ENCODE measurements at places on chromosomes 13 and 19.

DNA sequence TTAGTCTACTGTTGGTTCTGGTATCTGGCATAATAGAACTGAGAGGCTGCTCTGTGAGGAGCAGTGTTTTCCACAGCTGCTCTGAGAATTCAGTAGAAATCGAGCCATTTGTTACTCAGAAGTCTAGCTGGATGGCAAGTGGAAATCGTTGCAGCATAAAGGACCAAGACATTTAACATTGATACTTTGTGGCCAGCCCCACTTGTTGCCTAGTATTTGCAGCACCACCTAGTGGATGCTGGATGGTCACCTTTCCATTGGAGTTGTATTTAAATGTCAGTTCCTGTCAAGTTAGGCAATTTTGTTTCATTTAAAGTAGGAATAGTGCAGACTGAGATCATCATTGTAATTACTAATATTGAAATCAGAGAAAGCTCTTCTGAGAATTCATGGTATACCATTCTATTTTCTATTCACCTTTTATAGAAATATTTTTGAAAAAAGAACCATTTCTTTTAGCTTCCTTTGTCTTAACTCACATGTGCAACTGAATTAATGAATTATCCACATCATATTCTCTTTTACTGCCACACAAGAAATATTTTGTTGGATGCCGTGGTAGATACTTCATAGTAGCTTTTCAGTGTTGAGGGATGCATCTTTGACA, 64.6 kb downstream of the PDS5B start:
- DNase-seq, result peak; percentile 65

- DNase-seq, result no peak
These were observed 4.0 kb upstream of the SIGLEC10 start for GRCh38 chr19:51421229-51422052.

GRCh38 chr13:93708308-93709075, 481.9 kb downstream of the GPC6 start:
- no peak for DNase-seq

GRCh38 chr13:34038541-34039068, 220.7 kb downstream of the RFC3 start:
- no peak for DNase-seq

- peak; percentile 58 for DNase-seq
These were observed at the start of gene CNOT3 for GRCh38 chr19:54137699-54138488. Gene CNOT3, plus strand, starts transcription at chr19:54137762. Its CDS starts 5,217 bp downstream, at chr19:54142979.

DNA sequence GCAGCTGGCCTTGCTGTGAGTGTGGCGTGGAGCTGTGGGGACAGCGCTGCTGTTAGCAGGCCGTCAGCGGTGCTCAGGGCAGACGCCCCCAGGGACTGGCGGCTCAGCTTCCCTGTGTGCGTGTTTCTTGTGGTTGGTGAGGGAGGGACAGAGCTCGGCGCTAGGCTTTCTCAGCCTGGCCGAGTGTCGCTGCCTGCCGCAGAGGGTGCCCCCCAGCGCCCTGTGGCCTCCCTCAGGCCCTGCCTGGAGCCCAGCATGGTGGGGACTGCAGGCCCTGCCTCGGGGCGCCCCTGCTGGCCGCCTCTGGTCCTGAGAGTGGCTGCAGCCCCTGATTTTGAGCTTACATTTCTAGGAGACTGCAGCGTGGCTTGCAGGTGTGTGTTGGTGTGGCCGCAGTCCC, 35.5 kb downstream of the DOT1L start:
- DNase-seq, result no peak

DNA sequence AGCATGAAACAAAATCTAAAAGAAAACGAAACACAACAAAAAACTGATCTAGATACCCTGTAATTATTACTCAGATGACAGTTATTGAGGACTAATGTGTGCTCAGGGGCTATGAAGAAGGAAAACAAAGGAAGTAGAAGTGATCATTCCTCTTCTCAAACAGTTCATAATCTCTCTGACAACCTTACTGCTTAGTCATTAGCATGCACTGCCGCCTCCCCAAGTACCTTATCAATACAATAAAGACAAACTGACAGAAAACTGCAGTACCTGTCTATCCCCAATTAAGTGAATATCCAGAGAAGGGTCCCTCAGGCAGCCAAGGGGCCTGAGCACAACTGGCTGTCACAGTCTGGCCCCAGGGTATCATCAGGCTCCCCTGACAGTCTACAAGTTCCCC, 22.0 kb upstream of the POU4F1 start:
- DNase-seq, result no peak

- no peak for DNase-seq
These were observed 17.7 kb downstream of the LSM14A start for GRCh38 chr19:34189917-34190425.

DNA sequence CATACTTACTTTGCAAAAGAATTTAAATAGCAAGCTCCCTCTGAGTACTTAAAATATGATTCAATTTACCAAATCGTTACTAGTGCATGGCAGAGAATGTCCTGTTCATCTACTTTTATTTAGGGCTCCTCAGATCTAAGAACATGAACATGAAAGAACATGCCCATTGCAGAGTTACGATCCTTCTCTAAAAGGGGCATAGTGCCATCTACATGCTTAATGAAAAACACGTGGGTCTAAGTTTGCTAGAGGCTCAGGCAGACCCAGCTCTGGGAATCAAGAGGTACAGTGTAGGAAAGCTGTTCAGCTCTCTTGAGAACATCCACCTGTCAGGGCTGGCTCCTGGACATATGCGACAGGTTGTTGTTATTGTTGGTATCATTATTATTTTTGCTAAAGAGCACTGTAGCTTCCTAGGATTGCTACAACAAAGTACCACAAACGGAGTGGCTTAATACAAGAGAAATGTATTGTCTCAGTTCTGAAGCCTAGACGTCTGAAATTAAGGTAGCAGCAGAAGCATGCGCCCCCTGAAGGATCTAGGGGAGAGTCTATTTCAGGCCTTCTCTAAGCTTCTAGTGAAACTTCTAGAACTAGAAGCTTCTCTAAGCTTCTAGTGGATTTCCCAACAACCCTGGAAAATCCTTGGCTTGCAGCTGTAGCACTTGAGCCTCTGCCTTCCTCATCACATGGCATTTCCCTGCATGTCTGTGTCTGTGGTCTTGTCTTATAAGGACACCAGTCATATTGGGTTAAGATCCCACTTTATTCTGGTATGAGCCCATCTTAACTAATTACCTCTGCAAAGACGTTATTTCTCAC, 133.9 kb downstream of the DCT start:
- DNase-seq, result peak; percentile 64

Measured in adipocyte (in vitro differentiated cells).